Renal pelvis (tissue), 12 donors: ENCODE measurements at places on chromosomes 4 and X.

DNA sequence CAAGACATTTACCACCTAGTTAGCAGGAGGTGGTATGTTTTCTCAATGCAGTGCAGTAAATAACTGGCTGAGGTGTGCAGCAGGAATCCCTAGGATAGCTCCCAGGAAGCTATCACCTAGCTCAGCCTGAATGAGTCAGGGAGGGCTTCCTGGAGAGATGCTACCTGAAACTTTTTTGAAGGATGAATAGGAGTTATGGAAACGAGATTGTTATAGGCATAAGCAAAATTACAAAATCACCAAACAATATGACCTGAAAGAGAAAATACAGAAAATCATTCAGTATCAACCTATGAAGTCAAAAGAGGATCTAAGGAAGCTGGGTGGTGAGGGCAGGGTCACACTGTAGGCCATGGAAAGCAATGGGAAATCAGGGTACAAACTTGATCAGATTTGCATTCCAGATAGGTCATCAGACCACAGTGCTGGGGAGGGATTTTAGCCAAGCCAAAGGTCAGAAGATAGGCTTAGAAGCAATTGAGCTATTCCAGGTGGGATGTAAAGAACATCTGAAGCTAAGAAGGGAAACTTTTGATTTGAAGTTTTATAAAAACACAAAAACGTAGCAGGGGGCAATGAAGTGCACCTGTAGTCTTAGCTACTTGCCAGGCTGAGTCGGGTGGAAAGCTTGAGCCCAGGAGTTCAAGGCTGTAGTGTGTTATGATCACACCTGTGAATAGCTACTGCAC is 11.3 kb downstream of the AREG start:
- DNase-seq: no peak

DNA sequence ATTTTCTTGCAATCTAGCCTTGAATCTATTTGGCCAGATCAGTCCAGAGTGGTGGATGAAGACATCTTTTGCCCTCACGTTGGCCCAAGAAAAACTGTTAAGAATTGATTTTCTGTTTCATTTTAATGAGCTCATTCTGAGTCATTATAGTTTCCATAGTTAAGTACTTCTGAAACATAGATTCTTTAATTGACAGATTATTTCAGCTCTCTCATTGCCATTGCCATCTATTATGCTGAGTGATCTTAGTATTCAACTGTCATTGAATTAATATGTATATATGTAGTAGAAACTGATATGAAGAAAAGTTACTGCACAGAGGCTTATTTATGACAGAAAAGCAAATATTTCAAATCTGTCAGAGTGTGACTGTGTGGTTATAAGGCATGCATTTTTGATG is 45.5 kb upstream of the PPP1R2C start:
- no peak for DNase-seq

DNA sequence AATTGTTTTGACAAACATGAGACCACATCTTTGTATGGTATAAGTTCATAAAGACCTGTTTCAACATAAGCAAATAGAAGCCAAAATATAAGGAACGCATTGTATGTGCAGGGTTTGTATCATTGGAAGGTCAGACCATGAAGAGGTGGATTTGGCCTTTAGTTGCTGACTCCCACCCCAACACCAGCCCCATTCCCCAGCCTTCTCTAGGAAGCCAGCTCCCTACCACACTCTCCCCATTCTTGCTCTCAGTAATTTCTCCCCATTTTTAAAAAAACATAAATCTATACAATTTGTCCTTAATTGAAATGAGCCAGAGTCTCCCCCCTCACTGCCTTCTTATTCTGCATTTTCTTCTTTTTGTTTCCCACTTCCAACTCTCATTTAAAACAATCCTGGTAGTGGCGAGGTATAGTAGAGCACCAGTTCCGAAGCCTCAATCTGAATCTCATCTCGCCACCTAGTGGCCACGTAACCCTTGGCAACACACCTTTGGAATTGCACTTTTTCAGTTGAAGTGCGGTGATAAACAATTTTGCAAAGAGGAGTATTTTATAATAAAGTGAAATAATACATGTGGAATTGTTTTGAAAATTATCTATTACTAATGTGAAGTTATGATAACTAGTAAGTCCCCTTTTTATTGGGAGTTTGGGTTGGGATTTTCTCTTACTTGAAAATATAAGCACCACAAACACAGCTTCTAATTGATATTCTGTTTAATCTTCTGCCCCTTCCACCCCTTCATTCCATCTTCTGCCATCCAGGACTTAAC is 126.6 kb downstream of the ASB9 start:
- peak; percentile 31 for DNase-seq

DNA sequence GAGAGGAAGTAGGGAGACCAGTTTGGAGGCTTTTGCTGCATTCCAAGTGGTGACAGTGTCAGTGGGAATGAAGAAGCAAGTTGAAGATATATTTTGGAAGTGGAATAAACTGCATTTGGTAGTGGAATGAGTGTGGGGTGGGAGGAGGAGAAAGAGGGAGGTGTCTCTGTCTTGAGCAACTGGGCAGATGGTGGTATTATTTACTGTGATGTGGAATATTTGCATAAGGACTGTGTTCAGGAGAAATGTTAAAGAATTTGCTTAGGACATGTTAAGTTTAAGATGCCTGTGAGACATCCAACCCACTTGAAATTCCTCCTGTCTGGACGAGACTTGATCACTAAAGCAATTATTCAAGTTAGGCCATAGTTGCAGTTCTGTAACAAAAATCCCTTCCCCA is 448.9 kb upstream of the AMOT start:
- no peak for DNase-seq

DNA sequence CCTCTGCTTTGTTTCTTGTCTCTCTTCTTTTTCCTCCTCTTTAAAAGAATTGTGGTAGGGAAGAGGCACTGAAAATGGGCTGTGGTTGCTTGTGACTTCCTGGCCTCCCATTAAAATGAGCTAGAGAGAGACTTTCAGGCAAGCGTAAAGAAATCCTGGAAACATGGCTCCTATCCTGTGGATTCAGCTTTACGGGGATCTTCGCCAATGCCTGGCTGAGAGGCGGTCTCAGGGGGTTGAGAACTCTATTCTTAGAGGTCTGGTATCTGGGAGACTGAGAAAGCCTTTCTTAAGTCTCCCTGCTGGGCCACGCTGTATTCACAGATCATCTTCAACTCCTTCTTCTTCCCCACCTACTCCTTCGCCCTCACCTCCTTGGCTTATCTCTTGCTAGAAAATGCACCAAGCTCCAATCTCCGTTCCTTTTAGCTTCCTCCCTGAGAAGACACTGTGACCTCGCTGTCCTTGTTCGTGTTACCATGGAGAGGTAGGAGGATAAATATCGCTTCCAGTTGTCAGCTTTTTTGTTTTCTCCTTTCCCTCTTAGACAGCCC is 542 bp upstream of the KLF8 start:
- DNase-seq: no peak

GRCh38 chr4:55545641-55546505 is 836 bp downstream of the CLOCK start:
- peak; percentile 74 for DNase-seq
